ENCODE measurements at places on chromosomes 3 and 15.

DNA sequence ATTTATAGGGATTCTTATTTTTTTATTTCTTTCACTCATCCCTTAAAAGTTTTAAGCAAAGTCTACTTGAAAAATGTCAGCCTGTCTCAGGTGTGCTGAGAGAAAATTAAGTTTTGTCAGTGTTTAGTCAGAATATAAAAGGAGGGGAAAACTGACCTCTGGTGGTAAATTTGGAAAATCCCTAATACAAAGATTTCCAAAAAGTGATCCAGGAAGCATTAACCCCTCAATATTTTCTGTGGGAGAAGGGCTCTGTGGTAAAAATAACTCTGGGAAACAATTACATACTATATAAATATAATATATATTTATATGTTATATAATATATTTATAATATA lies 41.0 kb upstream of the FRMD4B start:
- no peak for DNase-seq

DNA sequence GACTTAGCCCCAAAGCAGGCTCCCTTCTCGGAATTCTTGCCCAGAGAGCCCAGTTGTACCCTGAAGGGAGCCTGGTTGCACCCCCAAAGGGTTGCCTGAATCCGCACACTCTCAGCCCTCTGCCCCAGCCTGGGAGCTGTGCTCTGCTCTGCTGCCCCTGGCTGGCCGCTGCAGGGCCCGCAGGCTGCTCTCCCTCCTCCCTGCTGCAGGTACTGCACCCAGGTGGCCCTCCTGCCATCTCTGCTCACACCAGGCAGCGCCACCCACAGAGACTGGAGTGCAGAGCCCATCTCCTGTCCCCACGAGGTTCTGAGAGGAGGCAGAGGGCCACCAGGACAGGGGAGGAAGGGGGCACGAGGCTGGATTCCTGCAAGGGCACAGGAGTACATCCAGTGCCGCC lies 134.2 kb upstream of the NSMCE3 start:
- no peak for DNase-seq

GRCh38 chr3:147099076-147099475 lies 307.3 kb downstream of the ZIC4 start:
- no peak for DNase-seq

DNA sequence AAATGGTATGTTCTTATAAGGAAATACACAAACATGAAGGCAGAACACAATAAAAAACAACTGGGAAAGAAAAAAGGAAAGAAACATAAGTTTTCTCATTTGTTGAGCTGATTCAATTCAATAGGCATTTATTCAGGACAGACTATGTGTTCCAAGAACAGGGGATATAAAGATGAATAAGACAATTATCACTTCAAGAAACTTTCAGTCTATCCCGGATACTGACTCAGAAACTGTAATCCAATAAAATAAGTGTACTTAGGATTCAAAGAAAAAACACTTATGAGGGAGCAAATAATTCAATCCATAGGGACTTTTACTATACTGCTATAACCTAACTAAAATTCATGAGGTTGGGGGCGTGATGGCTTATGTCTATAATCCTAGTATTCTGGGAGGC lies 3.5 kb upstream of the POPDC2 start:
- DNase-seq: no peak

GRCh38 chr3:143241481-143241951 lies 121.9 kb downstream of the CHST2 start:
- DNase-seq: no peak
